Fibroblast of villous mesenchyme (primary cell): ENCODE measurements at places on chromosomes 6 and 20. TPM values are rescaled to one million over a fixed set of nuclear protein-coding genes. Genes with fewer than 3 reads are reported as not detected.
A peak's percentile ranks its signal among the peaks of the same experiment; 100 is the strongest.

OTOR gene
- total RNA-seq = not detected in 2 replicates

MMP24 gene
- 0.32 and 0.43 TPM in 2 replicates for total RNA-seq

SOX18 gene
- total RNA-seq = under 0.01 TPM in 1 of 2 replicates, not detected in the other

OXT gene
- not detected in 2 replicates for total RNA-seq

DYNLT2 gene
- 1.3 TPM in 2 replicates for total RNA-seq

PSMA7 gene
- total RNA-seq = 295 and 322 TPM in 2 replicates

GPR6 gene
- not detected in 2 replicates for total RNA-seq

TPMT gene
- total RNA-seq = 8.4 and 16.4 TPM in 2 replicates

GRCh38 chr20:40887105-40887504, 141.5 kb upstream of the TOP1 start:
- DNase-seq = no peak

DNA sequence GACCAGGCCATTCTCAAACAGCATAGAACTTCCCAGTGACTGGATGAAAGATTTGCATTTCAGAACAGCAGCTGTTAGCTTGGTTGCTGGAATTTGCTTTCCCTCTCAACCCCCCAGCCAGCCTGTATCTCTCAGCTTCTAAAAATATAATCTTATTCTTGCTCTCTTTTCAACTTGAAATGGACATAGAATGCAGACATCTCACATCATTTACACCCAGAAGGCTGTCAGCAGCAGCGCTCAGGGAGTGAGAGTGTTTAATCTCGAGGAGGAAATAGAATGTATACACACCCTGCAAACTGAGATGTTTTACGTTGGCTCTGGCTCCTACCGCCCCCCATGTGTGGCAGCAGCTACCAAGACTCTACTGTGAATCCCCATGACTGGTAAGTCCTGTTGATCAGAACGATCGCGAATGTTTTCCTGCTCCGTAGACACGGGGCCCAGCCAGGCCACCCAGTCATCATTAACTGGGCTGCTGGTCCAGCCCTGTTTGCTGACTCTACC, 163.4 kb upstream of the SLC24A3 start:
- DNase-seq = no peak

GRCh38 chr6:46967826-46968349, 46.1 kb upstream of the ADGRF5 start:
- DNase-seq = no peak

DNA sequence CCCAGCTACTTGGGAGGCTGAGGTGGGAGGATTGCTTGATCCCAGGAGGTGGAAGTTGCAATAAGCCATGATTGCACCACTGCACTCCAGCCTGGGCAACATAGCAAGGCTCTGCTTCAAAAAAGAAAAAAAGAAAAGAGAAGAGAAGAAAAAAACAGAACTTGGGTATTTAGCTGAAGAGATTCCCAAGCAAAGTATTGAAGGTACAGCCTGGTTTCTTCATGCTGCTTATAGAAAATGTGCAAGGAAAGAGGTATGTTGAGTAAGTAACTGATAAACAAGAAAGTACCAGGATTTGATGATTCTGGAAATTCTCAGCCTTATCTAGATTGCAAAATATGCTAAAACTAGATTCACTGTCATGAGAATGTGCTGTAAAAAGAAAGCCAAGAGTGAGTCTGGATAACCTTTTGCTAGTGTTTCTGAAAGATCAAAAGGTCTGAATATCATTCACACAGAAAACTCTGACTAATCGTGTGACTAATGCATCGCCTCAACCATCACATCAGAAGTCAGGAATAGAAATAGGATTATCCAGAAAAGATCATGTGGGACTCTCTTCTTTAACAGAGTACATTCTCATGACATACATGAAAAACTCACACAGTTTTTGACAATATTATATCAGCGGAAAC, 32.4 kb upstream of the NOP56 start:
- DNase-seq = peak; percentile 56

DNA sequence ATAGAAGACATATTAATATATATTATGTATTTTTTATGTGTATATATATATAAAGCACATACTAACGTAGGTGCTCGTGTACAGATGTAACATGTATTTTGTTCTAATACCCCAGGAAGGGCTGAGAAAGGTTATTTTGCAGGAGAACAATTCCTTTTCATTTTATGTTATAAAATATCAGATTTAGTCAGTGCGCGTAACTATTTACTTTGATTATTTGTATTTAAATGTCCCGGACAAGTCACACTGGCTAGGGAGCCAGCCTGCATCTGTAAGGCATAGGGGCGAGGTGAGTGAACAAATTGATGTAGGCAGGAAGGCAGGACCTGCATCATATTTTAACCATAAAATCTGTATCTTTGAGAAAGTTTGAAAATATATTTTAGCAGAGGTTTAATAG, 74.1 kb downstream of the BMP7 start:
- DNase-seq = no peak

GRCh38 chr6:77341058-77341986, 122.0 kb downstream of the HTR1B start:
- peak; percentile 36 for DNase-seq

DNA sequence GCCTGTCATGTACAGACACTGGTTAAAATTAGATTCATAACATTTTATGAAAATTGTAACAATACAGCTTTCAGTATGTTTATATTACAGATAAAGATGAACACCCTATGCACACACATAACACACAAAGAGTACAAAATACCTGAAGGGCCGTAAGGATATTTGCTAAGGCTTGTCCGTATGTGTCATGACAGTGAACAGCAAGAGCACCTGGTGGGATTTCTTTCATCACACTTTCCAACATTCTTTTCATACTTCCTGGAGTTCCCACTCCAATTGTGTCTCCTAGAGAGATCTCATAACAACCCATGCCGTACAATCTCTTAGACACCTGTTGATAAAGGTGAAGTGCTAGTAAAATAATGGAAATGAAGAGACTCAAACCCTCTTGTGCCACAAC, 83.7 kb downstream of the HMGCLL1 start:
- no peak for DNase-seq

DNA sequence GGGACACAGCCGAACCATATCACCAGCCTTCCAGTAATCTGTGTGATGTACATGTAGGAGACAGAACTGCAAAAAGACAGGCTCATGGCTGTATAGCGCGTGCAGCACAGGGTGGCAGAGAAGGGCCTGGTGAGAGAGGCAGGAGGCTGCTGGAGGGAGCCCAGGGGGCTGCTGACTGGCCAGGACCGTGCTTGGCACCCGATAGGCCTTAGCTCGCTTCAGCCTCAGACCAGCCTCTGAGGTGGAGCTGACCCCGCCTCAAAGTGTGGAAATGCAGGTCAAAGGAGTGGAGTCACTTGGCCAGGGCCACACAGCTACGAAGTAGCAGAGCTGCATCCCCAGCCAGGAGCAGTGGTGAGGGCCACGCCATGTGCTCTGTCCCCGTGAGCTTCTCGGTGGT, 707.6 kb downstream of the QKI start:
- no peak for DNase-seq

GRCh38 chr20:39356908-39357307, 394.8 kb downstream of the DHX35 start:
- no peak for DNase-seq

DNA sequence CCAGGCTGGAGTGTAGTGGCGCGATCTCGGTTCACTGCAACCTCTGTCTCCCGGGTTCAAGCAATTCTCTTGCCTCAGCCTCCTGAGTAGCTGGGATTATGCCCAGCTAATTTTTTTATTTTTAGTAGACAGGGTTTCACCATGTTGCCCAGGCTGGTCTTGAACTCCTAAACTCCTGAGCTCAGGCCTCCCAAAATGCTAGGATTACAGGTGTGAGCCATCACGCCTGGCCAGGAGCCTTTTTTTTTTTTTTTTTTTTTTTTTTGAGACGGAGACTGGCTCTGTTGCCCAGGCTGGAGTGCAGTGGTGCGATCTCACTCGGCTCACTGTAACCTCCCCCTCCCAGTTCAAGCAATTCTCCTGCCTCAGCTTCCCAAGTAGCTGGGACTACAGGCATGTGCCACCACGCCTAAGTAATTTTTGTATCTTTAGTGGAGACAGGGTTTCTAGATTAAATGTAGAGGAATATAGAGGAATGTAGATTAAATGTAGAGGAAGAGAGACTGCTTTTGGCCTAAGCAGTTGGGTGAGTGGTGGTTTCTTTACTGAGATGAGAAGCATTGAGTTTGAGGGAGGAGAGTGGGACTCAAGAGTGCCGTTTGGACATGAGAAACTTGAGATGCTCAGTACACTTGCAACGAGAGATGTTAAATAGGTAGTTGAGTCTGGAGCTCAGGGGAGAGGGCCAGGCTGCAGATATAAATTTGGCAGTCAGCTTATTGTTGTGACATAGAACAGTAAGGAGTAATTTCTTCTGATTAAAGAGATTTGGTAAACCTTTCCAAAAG, 16.7 kb downstream of the VAPB start:
- DNase-seq = no peak

DNA sequence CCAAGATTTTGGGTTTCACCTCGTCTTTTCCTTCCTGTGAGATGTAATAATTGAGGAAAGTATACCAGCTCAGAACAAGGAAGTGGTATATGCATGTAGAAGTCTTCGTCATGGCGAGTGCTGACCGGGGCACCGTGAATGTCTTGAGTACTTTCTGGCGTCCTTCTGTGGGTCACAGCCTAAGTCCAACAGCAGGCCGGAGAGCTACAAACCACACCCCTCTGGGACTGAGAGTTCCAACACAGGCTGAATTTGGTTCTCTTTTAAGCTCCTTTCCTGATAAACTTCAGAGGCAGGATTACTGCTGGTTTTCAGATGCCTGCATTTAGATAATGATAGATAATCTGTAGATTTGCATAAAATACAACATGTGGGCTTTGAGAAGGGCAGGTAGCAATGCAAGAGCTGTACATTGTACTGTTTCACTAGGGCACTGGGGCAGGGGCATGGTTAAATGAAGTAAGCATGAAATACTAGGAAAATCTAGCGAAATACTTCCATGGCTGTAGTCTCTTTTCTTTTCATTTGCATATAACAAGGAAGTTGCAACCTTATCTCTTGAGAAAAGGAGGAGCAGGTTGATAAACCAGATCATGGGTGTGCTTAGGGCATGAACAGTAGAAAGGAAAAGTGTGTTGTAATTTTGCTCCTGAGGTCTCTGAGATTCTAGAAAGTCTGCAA, at the start of gene ADTRP:
Gene ADTRP, minus strand, starts transcription at position 156 of the 681 bp plus-strand sequence. Its CDS starts 44 bp downstream, at position 112.
- DNase-seq = peak; percentile 46

GRCh38 chr20:19335341-19335740, 122.9 kb downstream of the SLC24A3 start:
- no peak for DNase-seq

GRCh38 chr6:126955621-126956020, 162.8 kb upstream of the RSPO3 start:
- no peak for DNase-seq

GRCh38 chr6:8875986-8876385, 440.6 kb upstream of the SLC35B3 start:
- DNase-seq = no peak

GRCh38 chr6:130934848-130935585, 107.8 kb downstream of the SMLR1 start:
- DNase-seq = peak; percentile 56

DNA sequence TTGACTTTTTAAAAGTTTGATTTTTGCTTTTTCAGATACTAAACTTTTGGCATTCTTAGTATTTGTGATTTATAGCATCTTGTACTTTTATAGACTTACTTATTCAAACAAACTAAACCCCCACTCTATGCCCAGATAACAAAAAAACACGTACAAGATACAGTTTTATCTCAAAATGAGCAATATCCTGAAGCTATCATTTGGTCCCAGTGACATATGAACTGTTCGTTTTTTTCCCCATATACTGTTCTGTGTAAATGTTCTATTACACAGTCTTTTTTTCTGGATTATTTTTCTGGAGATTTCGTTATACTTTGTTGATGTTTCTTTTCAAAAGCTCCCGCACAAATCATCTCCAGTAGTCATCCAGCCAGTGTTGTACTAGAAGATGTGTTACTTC, 27.3 kb upstream of the SERINC3 start:
- DNase-seq = peak; percentile 81

GRCh38 chr6:221531-222349, 70.5 kb upstream of the DUSP22 start:
- no peak for DNase-seq

DNA sequence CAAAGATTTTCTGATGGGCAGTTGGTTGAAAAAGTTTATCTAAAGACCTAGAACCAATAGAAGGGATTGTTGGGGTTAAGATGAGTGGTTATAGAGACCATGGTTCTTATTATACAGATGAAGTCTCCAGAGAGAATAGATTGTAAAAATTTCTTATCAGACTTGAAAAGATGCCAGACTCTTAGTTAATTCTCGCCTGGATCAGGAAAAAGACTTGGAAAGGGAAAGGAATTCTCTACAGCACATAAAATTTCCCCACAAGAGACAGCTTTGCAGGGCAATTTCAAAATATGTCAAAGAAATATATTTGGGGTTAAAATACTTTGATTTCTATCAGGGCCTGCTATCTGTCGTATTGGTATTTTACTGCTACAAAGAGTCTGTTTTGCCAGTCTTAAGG, 582.6 kb downstream of the UTRN start:
- DNase-seq = no peak

GRCh38 chr6:77474286-77474956, 11.1 kb upstream of the HTR1B start:
- DNase-seq = peak; percentile 14

- no peak for DNase-seq
Measured at GRCh38 chr6:163820745-163821458, 406.4 kb downstream of the QKI start.

- no peak for DNase-seq
Measured at GRCh38 chr6:157056275-157056674, 267.0 kb downstream of the TMEM242 start.

DNA sequence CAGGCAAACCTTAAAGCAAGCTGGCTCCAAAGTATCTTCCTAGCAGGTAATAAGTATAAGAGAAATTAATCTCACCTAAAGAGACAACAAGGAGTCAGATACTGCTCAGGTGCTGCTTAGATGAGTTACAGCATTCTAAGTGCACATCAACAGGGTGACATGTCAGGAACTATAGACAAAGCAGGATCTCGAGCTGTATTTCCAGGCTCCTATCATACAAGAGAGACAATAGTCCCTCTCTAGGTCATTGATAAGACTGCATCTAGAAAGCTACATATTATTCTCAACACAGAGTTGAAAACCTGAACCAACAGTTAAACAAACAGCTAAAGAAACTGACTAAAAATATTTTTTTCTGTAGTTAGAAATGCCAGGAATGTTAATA, 3.9 kb downstream of the PTPRK start:
- DNase-seq = no peak

GRCh38 chr6:113697632-113698410, 159.3 kb upstream of the MARCKS start:
- peak; percentile 95 for DNase-seq

DNA sequence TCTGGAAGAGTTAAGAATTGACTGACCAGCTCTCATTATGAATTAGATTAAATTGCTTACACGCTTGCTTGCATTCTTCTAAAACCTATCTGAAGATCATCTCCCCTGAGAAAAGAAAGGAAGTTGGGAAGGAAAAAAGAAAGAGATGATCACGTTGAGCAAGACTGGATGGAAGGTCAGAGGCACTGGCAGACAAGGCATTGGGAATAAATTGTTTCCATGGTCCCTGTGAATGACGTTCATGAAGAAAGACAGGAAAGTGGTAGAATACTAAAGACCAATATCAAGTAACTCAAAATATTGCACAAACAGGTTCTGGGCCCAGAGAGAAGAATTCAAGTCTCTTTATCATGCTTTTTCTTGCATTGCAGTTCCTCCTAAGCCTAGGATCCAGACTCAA, 1045.4 kb upstream of the MAP3K7 start:
- DNase-seq = no peak
